ENCODE measurements at places on chromosomes 2 and 18.

DNA sequence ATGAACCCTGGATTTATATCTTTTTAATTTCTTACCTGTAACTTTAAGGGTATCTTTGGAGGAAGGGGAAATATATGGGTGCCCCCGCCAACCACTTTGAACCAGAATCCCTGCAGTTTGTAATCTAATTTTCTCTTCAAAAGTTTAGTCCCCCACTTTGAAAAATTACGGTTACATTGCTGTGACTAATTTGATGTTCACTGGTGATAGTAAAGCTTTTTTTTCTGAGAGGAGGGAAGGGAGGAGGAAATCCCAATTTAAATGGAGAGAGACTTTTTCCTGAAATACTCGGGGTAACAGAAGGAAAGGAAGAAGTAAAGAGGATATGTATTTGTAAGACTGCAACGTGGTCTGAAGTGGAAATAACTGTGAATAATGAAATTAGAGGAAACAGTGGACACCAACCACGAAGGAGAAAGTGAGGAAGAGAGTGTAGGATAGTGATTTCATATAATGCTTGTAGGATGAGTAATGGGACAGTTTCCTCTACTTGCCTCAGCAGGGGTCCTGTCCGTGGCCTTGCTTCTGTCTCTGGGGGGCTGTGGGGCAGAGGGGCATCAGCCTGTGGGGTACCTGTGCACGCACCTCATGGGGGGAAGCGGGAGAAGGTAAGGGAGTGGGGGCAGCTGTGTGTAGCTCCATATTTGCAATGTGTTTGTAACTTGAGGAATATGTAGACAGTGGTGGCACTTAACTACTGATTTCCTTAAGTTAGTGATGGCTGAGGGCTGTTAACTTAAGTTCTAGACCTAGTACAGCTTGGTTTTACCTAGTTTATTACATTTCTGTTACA, 161.1 kb downstream of the LTBP1 start:
- no peak for DNase-seq

- peak; percentile 29 for DNase-seq
Observed at GRCh38 chr2:212536817-212537725, 1.5 kb downstream of the ERBB4 start.

GRCh38 chr2:216478151-216478550, 20.5 kb upstream of the RPL37A start:
- no peak for DNase-seq

DNA sequence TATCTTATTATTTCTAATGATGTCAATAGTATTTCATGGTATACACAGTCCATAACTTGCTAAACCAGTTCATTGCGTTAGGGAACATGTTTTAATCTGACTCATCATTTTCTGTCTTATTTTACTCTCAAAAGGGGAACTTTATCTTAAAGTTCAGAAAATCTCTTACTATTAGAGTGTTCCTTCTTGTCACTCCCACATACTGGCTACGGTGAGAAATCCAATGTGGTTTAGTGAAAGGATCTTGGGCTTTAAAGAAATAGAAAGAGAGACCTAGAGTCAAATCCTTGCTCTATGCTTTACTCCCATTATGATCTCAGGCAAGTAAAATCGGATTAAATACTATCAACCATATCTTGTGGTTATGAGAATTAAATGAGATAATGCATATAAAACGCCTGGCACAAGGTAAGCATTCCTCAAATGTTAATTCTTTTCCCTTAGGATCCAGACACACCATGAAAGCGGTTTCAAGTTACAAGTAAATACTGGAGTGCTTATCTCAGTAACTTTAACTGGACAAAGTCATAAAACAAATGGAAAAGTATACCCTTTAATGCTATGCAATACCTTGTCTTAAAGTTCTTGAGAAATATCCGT, 576.0 kb downstream of the ARHGAP15 start:
- DNase-seq = no peak

- peak; percentile 49 for DNase-seq
Observed at GRCh38 chr2:211455216-211455841, 898.9 kb downstream of the CPS1 start.

DNA sequence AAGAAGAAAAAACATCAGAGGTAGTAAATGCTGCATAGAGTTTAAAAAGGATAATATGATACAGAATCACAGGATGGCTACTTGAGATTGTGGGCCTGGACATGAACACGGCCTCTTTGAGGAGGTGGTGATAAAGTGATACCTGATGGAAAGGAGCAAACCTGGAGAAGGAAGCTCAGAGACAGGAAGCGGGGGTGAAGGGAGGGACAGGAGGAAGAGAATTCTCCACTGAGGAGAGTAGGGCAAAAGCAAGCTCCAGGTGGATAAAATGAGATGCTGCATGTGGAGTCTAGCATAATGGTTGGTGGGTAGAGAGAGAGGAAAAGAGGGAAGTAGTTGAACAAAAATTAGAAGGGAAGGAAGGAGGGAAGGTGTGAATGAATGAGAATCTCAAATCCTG, 77.0 kb upstream of the GALNT3 start:
- DNase-seq = no peak

DNA sequence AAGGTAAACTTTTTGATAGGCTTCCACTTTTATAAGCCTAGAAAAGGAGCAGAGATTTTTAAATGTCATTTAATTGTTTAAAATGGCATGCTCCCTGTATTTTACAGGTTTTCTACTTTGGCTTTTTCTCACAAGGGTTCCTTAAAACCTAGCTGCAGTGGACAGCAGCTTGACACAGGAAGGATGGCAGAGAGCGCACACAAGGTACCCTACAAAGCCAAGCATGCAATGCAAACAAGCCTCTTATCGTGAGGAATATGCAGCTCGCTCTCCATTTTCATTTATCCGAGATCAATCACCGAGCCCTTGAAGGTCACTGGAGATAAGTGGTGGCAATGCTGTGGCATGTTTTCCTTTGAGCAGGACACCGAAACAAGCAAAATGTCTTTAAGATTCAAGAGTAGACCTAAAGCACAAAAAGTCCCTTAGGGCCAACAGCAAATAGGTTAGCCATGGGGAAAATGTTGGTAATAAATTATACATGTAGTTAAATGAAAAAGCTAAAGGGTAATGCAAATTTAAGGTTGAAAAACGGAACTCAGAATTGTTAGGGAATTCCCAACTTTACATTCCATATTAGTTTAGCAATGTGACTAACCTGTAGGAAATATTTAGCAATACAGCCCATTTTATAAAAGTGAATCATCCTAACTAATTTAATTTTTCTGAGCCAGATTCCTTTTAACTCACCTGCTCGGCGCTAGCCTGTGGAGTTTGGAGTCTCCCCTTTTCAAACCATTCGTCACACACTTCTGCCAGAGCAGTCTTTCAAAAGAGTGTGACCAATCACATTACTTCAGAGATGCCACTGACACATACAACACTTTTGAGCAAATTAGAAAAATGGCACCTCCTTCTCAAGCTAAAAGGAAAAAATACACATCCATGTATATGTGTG, 337.9 kb upstream of the PKDCC start:
- DNase-seq = no peak

DNA sequence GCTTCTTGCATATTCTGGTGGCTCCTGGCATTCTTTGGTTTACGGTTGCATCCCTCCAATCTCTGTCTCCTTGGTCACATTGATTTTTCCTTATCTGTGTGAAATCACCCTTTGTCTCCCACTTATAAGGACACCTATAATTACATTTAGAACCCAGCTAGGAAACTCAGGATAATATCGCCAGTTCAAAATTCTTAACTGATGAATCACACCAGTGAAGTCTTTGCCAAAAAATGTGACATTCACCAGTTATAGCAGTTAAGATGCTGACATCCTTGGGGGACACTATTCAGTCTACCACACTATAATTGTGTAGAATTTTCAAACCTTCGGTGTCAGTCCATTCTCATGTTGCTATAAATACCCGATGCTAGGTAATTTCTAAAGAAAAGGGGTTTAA, 320.2 kb downstream of the TMX3 start:
- no peak for DNase-seq

DNA sequence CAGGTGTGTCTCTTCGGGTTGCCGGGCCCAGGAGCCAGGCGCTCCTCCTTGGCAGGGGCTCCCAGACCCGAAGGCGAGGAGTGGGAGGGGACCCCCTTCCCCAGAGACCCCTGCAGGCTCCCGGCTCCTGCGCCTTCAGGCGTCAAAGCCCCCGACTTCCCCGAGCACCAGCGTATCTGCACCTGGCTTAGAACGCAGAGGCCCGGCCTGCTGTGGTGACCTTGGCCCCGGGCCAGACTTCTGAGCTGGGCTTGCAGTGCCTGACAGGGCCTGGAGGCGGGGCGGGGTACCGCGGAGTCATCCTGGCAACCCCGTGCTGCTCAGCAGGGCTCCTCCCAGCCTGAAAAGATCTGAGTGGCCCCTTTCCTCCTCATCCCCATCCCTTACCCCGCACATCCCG, 27.0 kb downstream of the SKA1 start:
- DNase-seq = peak; percentile 43

GRCh38 chr2:208311321-208311720, 45.3 kb downstream of the PIKFYVE start:
- DNase-seq = no peak

- no peak for DNase-seq
Observed at GRCh38 chr18:32301361-32301760, 111.5 kb downstream of the MEP1B start.

GRCh38 chr2:128536925-128537620, 218.4 kb upstream of the HS6ST1 start:
- DNase-seq = no peak

GRCh38 chr2:237603718-237604362, 13.3 kb upstream of the RAB17 start:
- peak; percentile 71 for DNase-seq

GRCh38 chr2:188042412-188042811, 249.3 kb upstream of the GULP1 start:
- no peak for DNase-seq

- DNase-seq = no peak
Observed at GRCh38 chr2:100130595-100131391, 11.6 kb downstream of the AFF3 start.

DNA sequence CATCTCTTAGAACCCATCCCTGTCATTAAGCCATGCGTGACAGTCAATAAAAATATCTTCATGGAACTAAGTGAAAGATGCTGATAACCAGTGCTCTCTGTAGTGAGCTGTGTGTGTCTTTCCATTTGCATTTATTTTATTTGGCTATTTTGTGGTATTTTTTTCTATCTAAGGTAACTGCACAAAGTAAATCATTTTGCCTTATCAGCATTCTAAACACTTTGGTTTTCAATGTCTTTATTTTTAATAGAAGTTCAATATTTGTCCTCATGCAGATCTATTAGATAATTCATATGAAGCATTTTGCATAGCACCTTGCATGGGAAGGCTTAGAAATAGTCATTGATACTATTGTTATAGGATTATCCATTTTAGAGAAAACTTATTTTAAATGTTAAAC, 163.6 kb upstream of the TANK start:
- DNase-seq = no peak

- DNase-seq = no peak
Observed at GRCh38 chr2:166417669-166418068, 41.9 kb upstream of the SCN9A start.

GRCh38 chr2:71605781-71606241, 152.4 kb downstream of the DYSF start:
- DNase-seq = peak; percentile 22

DNA sequence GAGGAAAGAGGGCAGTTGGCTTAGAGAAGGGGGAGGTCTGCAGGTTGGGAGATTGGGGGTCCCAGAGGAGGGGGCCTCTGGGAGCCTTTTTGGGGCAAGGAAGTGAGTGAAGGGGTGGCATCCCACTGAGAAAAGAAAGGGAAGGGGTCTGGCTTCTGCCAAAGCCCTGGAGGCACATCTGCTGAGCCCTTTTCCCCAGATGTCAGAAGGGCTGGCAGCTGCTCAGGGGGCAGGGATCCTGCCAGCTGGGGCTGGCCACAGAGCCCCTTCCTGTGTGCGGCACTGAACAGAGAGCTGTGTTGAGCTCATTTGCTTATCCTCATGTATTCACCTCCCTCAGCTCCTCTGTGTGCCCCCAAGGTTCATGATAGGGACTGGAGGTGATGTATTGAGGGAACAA, 54.5 kb downstream of the APOB start:
- no peak for DNase-seq

DNA sequence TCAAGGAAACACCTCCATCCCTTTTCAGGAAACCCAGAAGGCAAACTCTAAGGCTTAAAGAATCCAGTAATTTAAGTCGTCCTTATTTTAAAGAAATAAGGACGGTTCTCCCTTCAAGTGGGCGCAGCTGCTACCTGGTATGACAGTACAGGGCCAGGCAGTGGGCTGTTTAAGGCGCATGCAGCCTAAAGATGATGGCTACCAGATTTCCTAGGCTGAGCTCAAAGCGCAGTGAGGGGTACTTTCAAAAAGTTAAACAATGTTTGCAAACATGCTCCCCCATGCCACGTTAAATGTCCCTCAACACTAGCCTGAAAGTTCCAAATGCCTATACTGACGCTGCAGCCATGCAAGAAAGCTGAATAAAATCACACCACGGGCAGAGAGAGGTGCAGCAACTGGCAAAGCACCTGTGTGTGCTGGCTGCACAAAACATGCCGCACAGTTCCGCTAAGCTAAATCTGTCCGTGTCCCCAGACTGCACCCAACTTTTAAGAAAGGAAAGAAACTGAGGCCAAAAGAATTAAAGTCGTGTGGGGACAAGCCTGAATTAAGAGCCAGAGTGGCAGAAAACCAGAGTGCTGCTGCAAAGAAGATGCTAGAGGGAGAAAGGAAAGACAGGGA, 583 bp downstream of the HIBCH start:
- peak; percentile 31 for DNase-seq

DNA sequence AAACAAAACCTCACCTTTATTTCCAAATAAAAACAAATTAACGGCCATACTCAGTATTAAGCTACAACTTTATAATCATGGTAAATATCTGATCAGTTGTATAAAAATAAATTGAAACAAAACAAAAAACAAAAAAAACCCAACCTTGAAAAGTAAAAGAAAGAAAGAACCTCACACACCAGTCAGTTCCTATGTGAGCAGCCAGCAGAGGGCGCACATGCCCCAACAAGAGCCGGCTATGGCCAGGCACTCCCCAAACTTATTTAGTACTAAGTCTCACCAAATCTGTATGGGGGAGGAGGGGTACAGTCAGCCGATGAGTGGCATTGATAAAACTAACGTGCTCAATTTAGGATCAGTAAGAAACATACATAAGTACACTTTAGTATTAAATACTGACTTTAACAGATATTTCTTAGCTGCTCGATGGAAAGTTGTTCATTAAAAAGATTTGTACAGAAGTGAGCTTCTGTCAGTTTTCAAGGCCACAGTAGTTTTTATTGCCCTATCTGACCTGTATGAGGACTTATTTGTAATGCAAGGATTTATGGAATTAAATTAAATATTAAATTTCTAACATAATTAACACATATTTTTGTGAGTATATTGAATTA, 172.6 kb downstream of the TCF4 start:
- peak; percentile 87 for DNase-seq

GRCh38 chr2:179336782-179337534, 72.3 kb upstream of the SESTD1 start:
- DNase-seq = peak; percentile 66
